Mammary microvascular endothelial cell (primary cell): ENCODE measurements at places on chromosomes 2 and 18. TPM values are rescaled to one million over a fixed set of nuclear protein-coding genes. Genes with fewer than 3 reads are reported as not detected.

NEU2 gene
- total RNA-seq = not detected in 2 replicates

IL36G gene
- total RNA-seq = not detected in 2 replicates

GAD1 gene
- total RNA-seq = not detected in 2 replicates

CRACDL gene
- 12.0 and 13.3 TPM in 2 replicates for total RNA-seq

TUBA3E gene
- not detected in 2 replicates for total RNA-seq
